ENCODE measurements at places on chromosomes 3 and 15.

DNA sequence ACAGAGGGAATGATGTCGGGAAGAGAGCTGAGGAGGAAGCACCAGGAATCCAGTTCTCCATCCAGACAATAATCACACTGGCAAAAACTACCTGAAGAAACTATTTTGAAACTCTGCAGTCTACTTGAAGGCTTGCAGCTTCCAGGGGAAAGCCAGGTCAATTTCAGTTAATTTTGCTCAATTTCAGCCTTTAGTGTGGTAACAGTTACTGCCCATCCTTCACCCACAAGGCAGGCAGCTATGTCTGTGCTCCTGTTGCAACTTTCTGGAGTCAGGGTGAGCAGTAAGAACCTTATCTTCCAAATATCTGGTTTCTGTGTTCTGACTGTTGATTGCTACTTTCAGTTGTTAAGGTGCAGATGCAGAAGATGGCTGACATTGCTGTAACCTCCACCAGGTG lies 221.7 kb downstream of the ADAMTS17 start:
- DNase-seq, result no peak

DNA sequence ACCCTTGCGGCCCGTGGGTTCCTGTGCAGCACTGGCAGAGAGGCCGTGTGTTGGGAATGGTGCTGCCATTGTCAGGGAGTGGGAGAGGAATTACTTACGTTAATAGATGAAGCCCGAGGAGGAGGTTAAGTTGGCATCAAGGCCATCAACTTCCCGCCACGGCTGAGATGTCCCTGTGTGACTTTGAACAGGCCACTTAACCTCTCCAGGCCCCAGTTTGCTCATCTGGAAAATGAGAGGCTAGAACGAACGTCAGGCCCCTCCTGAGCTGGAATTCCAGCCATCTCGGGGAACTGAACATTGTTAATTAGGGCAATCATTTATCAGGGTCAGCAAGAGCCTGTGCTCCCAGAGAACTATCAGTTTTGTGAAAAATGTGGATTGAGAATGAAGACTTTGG lies 91.4 kb upstream of the MYZAP start:
- no peak for DNase-seq

DNA sequence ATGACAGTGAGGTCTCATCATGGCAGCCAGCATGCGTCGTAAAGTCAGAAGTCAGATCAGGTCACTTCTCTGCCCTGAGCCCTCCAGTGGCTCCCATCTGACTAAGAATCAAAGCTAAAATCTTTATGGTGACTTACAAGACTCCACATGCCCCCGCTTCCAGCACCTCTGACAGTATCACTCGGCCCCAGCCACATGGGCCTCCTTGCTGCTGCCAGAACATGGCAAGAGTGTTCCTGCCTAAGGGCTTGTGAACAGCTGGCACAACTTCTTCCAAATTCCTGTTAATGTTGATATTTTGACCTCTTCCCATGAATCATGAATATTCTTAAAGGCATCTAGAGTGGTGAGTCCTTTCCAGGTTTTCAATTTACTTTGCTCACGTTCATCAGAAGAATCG lies 20.5 kb downstream of the POLR2M start:
- DNase-seq, result no peak

GRCh38 chr3:31132132-31132769 lies 237.8 kb upstream of the GADL1 start:
- peak; percentile 37 for DNase-seq

GRCh38 chr15:74950078-74950908 lies 6.3 kb downstream of the RPP25 start:
- DNase-seq, result peak; percentile 77

DNA sequence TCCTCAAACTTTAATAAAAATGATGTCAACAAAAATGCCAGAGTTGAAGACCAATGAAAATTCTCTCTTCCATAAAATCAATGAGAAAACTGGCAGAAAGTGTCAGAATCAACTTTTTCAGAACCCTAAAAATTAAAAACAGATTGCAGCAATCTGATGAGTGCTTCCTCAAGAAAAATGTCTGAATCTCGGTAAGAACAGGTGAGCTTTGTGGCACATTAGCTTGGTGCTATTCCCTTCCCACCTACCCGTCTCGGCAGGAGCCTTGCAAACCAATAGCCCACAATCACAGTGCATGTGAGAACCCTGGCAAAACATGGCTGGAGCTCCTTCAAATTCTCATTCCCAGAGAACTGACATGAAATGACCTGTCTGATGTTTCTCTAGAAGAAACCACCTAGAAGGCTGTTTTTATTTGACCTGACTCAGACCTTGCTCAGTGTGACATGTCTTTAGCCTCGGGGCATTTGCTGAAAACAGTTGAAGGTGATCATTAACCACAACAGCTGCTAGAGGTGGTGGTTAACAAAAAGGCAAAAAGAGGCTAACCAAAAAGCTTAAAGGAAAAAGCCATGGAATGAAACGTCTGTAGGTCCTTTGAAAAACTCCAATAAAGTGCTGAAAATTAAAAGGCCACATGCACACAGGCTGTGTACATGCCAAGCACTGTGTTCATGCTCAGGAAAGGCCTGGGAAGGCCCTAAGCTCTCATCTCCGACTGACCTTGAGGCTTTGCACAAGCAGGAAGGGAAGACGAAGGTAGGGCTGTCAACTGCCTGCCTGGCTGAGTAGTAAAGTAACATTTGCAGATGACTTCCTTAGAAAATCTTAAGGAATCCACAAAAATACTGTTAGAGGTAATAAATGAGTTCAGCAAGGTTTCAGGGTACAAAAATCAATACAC lies 253.0 kb upstream of the NSMCE3 start:
- DNase-seq, result no peak

DNA sequence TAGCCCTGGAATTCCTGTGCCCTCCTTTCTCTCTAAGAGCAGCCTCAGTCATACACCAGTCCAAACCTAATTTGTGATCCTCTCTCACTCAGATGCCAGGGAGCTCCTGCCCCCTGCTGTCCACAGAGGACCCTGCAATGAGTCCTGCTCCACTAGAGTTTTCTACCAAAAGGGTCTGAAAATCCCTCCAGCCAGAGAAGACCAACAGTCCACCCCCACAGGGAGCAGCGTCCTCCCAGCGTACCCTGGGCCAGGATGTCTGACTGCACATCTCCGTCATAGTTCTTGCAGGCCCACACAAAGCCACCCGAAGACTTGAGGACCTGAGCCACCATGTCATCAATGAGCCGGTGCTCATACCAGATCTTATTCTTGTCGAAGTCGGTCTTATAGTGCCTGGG lies 15.4 kb downstream of the IDH2 start:
- DNase-seq, result peak; percentile 50

- DNase-seq, result no peak
Observed at GRCh38 chr3:170792471-170792870, 77.5 kb downstream of the RPL22L1 start.

DNA sequence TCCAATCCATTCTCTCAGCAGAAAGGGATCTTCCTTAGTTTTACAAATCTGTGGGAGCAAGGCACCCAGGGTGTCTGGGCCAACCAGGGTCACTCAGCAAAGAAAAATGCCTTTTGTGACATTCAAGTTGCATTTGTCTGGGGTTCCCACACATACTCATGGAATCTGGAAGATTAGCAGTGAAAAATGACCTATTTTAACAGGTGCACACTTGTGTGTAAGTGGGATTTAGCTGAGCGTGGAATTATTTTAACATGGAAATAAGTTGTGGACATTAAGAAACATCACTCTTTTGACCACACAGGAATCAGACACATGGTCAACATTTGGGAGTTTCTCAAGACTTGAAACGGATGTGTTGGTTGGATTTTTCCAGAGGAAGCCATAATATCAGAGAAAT lies 234.9 kb downstream of the OPA1 start:
- no peak for DNase-seq

DNA sequence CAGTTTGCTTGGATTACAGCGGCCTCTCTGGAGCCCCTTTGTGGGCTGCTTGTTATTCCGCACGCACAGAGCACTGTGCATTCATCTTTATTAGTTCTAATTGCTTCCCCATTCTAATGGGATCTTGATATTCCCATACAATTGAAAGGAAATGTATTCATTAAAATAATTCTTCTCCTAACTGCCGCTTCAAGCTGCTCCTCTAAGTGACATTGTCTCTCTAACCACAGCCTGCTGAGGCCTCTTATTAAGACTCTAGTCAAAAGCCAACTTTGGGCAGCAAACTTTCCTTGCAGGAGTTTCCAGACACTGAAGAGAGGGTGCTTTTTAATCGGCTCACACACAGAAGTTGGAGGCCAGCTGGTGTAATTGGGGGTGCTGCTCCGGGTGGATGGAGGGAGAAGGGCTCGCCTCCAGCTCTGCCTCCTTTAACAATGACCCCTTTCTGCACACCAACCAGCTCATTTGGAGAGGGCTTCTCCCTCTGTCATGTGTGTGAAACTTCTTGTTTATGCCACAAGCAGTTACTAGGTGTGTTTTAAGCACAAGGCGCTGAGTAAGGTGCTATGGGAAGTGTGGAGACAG lies 5.6 kb upstream of the MAGEF1 start:
- no peak for DNase-seq

DNA sequence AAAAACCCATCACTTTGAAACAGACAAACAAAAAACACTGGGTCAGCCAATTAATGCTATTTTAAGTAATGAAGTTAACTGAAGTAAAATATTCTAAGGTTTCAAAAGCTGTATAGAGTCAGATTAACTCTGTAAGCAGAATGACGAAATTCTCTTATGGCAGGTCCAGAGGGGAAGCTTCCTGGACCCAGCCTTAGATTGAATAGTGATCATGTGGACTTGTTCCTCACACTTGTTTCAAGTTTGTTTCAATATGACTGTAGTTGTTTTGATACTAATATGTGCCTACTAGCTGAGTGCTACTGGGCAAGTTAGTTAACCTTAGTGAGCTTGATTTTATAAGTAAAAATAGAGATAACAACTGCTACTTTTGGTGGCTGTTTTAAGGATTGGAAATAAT lies 32.6 kb downstream of the PLS1 start:
- DNase-seq, result no peak

GRCh38 chr3:63400246-63400860 lies 122.2 kb downstream of the SYNPR start:
- no peak for DNase-seq

DNA sequence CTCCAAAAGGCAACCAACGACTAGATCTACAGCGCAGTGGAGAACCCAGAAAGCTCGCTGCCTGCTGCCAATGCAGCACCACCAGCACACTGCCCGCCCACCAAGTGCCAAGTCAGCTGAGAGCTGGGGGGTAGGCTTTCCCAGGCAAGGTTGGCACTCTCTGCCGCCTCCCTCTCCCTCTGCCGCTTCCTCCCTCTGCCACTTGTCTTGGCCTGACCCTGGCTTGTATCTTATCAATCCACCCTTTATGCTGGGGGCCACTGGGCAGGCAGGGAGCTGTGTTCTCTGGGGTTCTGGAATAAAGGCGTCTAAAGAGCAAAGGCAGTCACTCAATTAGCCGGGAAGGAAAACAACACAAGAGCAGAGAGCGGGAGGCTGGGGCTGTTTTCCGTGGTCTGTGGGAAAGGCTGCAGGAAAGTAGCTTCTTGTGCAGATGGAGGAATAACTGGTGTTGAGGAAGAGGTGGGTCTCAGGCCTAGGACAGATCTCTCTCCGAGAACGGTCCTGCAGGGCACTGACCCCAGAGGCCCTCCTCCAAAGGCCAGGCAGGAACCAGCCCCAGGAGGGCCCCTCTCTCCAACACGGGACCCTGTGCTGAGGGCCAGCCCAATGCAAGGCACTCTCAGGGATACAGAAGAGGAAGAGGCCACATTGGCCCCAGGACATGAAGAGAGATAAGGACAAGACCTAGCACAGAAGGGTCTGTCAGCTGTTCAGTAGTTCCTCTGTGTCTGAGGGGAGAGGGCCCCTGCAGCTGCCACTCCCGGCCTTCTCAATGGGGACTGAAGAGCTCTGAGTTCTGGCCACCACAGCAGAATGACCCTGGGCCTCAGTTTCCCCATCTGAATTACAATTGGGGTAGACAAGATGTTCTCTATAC lies 30.8 kb downstream of the ACSBG1 start:
- DNase-seq, result no peak

DNA sequence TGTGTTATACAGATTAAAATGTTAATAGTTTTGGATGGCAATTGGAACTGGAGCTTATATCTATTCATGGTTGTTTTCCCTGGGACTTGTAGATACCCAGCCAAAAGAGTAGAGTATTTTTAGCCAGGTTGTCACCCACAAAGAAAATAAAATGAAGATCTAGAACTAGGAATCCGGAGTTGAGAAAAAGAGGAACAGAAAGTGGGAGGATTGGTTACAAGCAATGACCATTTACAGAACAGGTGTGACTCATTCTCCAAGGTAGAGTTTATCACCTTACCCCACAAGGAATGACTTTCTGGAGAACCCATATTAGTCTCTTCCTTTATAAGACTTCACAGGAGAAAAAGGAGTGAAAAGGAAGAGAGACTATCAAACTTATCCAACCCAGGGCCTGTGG lies 99.8 kb downstream of the TMEM108 start:
- DNase-seq, result no peak

GRCh38 chr3:133268726-133269134 lies 131.1 kb upstream of the BFSP2 start:
- DNase-seq, result no peak

DNA sequence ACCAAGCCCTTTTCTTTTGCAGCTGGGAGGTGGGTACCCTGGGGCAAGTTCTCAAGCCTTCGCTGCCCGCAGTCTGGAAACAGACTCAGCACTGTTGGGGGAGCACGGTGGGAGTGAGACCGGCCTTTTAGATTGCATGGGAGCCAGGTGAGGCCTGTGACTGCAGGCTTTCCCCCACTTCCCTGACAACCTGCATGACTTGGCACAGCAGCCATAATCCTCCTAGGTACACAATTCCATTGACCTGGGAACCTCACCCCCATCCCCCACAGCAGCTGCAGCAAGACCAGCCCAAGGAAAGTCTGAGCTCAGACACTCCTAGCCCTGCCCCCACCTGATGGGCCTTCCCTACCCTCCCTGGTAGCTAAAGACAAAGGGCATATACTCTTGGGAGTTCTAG lies 52.2 kb upstream of the CCDC80 start:
- DNase-seq, result no peak

DNA sequence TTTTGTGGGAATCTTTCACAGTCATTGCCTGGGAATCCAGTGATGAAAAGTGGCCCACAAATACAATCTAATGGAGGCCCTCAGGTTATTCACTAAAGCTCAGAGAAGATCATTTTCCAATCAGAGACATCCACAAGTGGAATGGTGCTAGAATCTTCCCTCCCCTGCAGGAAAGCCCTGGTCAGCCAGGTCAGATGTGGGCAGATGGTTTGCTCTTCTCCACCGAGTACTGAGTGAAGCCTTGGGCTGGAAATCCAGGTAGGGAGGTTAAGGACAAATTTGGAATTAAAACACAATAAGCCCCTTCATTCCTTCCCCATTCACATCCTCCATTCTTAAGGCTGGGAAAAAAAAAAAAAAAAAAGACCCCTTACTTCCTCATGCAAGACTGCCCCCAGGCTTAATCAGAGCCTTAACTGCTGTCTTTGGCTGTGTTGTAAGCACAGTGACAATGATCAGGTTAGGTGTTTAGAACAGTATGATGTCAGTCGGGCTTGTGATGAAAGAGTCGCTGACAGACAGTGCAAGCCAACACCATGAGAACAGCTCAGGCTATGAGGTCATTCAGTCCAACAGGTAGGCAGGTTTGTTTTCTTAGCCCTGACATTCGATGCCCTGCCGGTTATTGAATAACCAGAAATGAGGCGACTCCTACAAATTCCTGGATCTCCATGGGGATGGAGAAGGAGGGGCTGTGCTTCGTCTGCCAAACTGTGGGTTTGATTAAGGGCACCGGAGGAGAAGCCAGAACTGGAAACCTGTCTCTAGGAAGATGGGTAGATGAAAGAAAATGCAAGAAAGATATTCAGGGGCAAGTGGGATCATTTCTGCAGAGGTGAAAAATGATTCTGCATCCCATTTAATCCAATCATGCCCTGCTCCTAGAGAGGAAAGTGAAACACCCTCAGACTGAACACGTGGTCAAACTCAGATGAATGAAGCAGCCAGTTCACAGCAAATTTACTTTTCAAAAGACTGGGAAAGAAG lies 23.5 kb upstream of the HES1 start:
- no peak for DNase-seq
